Stimulated activated CD4-positive, alpha-beta T cell treated with anti-CD3 and anti-CD28 coated beads, TNF-alpha, amount 100 ng/mL, for 1 hour (primary cell): ENCODE measurements at places on chromosomes 7 and 10.

- DNase-seq, result no peak
Observed at GRCh38 chr7:152459724-152460251, 24.0 kb upstream of the KMT2C start.

GRCh38 chr7:132639983-132640382, 63.7 kb upstream of the PLXNA4 start:
- DNase-seq, result no peak

DNA sequence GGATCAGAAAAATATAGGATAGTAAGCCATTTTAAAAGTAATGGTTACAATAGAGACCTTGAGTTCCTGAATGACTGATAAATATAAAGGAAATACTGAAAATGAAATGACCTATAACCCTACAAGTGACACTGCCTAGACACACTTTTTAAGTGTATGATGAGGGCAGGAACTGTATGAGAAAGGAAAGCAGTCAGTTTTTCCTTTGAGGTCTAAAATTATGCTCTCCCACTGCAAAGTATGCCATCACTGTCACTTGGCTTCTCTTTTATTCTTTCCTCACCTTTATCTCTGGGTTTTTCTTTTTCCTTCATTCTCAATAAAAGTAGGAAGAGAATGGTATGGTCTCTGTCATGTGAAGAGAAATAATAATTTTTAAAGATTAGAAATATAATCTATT, 13.5 kb downstream of the REEP3 start:
- DNase-seq, result no peak

GRCh38 chr10:49608166-49609005, 1.7 kb upstream of the SLC18A3 start:
- DNase-seq, result no peak

- no peak for DNase-seq
Observed at GRCh38 chr10:49645871-49646870, 32.3 kb downstream of the CHAT start.

DNA sequence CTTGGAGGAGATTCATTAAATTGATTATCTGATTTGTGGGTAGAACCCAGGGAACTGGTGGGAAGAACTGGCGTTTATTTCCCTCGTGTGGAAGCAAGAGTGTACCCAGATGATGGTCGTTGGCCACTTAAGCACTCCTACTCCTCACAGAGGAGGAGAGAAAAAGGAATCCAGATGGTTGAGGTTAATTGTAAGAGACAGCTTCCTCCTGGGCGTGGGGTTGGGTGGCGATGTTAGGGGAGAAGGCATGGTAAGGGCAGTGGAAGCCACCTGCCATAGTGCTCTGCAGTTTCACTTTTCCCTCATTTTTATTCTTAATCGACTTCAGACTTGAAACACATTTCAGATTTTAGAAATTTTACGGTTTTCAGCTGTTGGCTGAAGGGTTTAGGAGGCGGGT, 104.1 kb downstream of the DOCK1 start:
- no peak for DNase-seq

DNA sequence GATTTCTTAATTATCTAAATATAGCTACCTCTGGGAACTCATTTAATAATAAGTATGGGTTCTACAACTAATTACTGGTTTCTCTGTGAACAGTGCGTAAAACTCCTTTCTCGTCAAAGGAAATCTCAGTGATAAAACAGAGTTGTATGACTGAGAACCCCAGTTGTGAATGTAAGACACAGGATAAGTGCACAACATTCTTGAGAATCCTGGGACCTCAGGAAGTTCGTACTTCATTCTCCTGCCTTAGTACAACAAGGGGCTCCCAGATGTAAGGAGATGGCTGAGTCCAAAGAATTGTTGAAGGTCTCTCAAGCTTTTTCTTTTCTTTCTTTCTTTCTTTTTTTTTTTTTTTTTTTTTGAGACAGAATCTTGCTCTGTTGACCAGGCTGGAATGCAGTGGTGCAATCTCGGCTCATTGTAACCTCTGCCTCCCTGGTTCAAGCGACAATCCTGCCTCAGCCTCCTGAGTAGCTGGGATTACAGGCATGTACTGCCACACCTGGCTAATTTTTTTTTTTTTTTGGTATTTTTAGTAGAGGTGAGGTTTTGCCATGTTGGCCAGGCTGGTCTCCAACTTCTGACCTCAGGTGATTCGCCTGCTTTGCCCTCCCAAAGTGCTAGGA, 12.5 kb downstream of the DENND10 start:
- DNase-seq, result no peak

GRCh38 chr10:14302035-14302434, 28.7 kb downstream of the FRMD4A start:
- DNase-seq, result no peak

- no peak for DNase-seq
Observed at GRCh38 chr7:18547509-18548187, 52.1 kb downstream of the HDAC9 start.

DNA sequence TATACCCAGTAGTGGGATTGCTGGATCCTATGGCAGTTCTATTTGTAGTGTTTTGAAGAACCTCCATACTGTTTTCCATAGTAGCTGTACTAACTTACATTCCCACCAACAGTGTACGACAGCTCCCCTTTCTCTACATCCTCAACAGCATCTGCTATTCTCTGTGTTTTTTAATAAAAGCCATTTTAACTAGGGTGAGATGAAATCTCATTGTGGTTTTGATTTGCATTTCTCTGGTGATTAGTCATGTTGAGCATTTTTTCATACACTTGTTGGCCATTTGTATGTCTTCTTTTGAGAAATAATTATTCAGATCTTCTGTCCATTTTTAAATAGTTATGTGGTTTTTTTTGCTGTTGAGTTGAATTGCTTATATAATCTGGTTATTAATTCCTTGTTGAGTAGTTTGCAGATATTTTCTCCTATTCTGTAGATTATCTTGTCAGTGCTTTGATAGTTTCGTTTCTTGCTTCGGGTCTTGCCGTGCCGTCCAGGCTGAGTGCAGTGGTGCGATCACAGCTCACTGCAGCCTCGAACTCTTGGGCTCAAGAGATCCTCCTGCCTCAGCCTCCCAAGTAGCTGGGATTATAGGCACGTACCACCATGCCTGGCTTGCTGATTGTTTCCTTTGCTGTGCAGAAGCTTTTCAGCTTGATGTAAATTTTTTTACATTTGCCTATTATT, 12.0 kb downstream of the MTG1 start:
- no peak for DNase-seq

GRCh38 chr7:4642468-4643203, 39.5 kb upstream of the FOXK1 start:
- DNase-seq, result no peak

DNA sequence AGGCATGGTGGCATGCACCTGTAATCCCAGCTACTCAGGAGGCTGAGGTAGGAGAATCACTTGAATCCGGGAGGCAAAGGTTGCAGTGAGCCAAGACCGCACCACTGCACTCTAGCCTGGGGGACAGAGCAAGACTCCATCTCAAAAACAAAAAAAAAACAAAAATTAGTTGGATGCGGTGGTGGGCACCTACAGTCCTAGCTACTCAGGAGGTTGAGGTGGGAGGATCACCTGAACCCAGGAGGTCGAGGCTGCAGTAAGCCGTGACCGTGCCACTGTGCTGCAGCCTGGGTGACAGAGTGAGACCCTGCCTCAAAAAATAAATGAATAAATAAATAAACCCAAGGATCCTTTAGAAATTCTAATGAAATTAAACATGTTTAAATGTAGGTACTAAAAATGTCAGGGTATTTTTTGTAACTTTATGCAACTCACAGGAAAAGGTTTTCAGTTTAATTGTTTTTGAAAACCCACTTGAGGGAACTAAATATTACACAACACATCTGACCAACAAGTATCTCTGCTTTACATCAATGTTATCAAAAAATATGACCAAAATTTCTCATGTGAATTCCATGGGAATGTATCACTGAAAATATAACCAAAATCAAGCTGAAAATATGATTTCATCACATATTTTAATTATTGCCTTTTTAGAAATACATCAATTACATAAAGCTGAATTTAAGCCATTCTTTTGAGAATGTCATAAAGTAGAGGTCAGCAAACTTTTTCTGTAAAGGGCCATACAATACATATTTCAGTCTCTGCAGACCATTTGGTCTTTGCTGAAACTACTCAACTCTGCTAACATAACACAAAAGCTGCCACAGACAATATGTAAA, 23.9 kb downstream of the UPF2 start:
- DNase-seq, result no peak

DNA sequence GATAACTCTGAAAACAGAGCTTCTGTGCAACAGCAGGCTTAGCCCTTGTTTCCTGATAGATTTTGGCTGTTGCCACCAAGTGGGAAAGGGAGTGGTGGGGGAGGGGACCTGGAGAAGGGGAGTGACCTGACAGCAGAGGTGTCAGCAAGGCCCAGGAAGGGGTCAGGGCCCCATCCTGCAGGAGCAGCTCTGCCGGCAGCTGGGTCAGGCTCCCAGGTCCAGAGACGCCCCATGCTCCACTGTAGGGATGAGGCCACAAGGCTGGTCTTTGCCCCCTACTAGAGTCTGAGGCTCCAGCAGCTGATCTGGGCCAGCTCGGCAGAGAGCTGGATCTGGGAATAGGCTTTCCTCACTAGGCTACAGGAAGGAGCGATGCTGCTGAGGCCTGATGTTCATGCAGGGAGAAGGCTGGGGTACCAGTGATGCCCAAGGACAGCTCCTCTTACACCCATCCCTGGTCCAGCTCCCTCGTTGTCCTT, 44.0 kb upstream of the ZMIZ1 start:
- DNase-seq, result no peak
